ENCODE measurements at places on chromosomes 16 and 17.

- no peak overlapping the region for H3K4me3 ChIP-seq
- DNase-seq: no peak
These were observed 79.9 kb downstream of the NCOR1 start for GRCh38 chr17:16135461-16135860.

DNA sequence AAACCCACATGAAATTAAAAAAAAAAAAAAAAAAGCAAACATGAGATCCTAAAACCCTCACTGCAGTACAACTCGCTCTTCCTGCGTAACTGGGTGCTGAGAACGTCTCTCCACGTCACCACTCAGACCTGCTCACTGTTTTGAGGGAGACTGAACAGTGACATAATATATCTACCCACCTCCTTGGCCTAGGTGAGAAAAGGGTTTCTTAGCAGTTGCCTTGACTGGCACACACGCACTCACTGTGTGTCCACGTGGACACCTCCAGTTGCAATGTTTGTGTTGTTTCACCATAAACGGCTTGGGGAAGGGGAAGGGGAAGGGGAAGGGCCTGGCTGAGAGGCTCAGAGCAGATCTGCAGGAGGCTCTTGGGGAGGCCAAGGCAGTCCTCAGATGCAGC is 32.0 kb downstream of the FANCA start:
- H3K4me3 ChIP-seq: no peak overlapping the region
- peaks cover 89% of the 10 kb centered on the region for H3K36me3 ChIP-seq
- no peak for DNase-seq
- no peaks in the 10 kb centered on the region for H3K4me1 ChIP-seq
- no peaks in the 10 kb centered on the region for H3K27me3 ChIP-seq

- H3K4me3 ChIP-seq: no peak overlapping the region
- H3K36me3 ChIP-seq: no peaks in the 10 kb centered on the region
- DNase-seq: no peak
- H3K27me3 ChIP-seq: no peaks in the 10 kb centered on the region
These were observed 7.8 kb downstream of the ST6GALNAC2 start for GRCh38 chr17:76577876-76578275.

DNA sequence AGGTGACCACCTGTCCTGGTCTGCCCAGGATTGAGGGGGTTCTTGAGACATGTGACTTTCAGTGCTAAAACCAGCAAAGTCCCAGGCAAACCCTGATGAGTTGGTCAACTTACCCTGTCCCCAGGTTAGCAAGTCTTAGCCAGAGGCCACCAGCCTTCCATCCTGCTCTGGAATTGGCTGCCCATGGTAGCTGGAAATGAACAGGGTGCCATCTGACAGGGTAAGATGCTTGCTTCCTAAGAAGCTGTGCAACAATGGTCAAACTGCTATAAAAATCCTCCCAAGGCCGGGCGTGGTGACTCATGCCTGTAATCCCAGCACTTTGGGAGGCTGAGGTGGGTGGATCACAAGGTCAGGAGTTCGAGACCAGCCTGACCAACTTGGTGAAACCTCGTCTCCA is 22.8 kb upstream of the MTMR4 start:
- H3K4me3 ChIP-seq: no peak overlapping the region
- no peaks in the 10 kb centered on the region for H3K27me3 ChIP-seq
- no peak for DNase-seq
- no peaks in the 10 kb centered on the region for H3K36me3 ChIP-seq
- H3K4me1 ChIP-seq: 0 out of 2 replicates have a peak, but pooled peaks cover 2% of the 10 kb centered on the region
- no peak overlapping the region for H3K27ac ChIP-seq

Measured in H9 (cell line).